ENCODE measurements at places on chromosomes 4 and X.

DNA sequence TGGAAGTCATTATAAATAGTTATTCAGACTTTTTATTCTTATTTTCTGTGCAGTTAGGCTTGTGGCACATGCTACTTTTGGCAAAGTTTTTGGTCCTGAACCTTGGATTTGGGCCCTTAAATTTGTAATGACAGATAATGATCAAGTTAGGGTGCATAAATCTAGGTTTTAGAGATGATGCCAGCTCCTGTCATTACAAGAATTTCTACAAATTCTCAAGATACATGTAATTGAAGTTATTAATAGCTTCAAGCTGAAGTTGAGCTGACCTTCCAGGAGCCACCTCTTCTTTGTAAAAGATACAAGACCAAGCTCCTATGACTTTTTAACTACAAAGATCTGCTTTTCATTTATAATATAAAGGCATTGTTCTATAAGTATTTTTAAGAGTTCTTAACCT is 255.6 kb upstream of the UGT8 start:
- DNase-seq = no peak

- DNase-seq = no peak
These were observed 4.1 kb downstream of the NOA1 start for GRCh38 chr4:56973336-56973735.

DNA sequence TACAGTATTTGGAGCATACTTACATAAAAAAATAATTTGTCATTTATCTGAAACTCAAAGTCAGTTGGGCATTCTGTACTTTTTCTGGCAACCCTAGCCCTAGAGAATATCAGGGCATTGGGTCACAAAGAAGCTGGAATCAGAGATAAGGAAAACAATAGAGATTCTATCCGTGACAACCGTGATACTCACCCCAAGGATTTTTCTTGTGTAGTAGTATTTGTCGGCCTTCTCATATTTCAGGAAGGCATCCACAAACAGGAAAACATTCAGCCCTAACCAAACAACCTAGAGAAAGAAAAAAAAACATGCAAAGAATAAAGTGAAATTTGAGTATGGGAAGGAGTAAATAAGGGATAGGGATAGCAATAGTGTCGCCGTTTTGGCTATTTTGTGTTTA is 3.6 kb downstream of the NOX1 start:
- DNase-seq = no peak

DNA sequence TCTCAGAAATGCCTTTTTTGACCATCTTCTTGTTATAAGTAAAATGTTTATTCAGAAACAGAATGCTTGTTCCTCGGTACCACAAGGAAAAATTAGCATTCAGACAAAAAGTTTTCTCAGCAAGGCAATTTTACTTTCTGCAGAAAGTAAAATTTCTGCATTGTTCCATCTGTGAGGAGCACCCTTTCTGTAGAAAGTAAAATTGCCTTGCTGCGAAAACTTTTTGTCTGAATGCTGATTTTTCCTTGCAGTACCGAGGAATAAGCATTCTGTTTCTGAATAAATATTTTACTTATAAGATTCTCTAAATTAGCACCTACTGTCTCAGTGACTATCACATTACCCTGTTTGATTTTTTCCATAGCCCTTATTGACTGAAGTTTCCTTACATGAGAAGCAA is 24.8 kb downstream of the ITGB1BP2 start:
- no peak for DNase-seq

- DNase-seq = no peak
These were observed 4.8 kb downstream of the FRMPD3 start for GRCh38 chrX:107454302-107454701.

GRCh38 chrX:137573324-137574101 is 7.6 kb downstream of the ZIC3 start:
- no peak for DNase-seq

DNA sequence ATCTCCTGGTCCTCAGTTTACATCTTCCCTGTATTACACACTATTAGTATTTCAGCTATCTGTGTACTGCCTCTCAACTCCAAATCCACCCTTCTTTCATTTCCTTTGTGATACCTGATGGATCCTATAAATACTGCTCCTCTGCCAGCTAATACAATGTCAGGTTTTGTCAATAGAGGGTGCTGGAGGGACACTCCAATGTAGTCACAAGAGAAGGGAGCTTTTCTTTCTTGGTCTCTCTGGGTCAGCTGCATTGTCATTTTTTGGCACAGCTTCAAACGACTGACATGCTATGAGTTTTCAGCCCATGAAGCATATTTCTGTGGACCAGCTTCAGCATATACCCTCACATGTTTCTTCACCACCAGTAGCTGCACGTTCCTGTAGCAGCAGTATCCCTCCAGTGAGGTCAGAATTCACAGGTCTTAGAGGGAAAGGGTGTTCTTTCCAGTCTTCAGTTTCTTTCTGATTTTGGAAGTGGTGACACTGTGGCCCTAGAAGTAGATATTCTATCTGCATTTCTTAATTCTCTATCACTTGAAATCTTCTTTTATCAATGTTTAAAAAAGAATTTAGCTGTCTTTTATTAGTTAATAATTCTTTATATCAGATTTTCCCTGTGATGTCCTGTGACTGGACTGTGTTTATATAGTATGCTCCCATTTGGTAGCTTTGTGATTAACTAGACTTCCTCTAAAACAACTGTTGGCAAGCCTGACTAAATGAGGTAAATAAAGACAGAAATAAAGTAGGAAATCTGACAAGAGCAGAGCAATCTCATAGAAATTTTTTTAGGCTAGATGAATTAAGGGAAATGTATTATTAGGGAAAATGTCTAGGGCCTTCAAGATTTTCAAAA is 60.6 kb downstream of the GABRA2 start:
- DNase-seq = peak; percentile 1

DNA sequence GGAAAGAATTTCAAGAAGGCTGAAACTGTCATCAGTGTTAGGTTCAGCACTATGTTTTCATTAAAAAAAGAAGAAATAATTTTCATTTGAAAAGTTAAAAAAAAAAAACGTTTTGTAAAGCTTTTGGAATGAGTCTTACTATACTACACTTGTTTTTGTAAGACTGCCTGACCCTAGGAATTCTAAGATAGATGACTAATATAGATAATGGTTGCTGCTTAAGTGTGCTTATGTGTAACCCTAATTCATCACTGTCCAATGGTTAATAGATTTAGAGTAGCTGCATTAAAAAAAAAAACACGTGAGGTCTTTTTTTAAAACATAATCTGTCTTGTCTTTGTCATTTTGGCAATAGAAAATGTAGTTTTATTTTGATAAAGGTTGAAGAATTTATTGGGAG is 323.2 kb downstream of the IL1RAPL1 start:
- no peak for DNase-seq

DNA sequence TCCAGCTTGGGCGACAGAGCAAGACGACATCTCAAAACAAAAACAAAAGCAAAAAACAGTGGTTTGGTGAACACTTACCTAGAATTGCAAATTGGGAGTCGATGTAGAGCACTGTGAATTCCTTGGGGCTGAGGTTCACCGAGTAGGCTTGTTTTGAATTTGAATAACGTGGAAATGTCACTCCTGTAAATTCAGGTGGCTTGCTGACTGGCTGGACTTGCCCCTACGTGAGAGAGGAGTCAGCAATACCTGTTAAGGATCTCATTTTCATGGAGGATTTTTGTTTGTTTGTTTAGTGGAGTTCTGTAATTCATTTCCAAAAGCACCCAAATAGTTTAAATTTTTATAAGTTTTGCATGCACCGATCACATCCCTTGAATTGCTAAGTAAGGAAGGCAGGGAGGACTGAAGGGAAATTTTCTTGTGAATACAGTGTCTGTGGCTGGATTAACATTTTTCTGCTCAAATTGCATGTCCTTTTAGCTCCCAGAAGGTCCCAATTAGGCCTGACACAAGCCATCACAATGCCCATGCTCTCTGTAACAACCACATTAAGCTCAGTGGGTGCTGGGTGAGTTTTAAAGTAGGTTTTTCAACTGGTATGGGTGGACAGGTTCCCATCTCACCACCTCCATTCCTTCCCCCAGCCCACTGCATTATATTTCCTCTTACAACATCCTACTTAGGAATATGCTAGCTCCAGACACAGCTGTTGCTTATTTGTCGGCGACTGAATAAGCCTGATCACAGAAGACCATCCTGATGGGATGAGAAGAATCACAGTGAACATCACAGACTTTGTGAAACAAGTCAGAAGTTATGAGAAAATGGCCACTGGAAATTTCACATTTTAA is 58.5 kb upstream of the TTC29 start:
- no peak for DNase-seq

DNA sequence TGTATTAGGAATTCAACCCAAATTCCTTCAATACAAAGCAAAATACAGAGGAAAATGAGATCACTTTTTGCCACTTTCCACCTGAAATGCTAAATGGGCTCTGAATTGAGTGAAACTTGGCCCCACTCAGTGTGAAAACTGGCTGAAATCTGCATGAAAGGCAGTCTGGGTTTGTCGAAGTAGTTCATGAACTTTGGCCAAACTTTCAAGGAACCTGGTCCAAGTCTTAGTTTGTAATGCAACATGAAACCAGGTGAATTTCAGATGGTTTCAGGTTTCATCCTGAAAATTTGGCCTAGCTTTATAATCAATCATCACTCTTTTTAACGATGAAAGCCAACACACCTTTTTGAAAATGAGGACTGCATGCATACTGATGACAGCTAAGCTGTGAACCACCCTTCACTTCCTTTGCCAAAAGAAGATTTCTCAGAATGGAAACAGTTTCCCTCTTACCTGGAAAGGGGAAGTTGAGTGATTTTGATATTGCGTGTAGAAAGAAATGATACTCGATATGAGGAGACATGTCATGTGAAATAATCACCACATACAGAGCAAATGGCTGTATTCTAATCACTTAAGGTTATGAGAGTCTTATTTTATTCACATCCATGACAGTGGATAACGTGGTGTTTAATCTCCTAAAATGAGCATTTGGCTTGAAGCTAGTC is 209.9 kb upstream of the ETNPPL start:
- no peak for DNase-seq

DNA sequence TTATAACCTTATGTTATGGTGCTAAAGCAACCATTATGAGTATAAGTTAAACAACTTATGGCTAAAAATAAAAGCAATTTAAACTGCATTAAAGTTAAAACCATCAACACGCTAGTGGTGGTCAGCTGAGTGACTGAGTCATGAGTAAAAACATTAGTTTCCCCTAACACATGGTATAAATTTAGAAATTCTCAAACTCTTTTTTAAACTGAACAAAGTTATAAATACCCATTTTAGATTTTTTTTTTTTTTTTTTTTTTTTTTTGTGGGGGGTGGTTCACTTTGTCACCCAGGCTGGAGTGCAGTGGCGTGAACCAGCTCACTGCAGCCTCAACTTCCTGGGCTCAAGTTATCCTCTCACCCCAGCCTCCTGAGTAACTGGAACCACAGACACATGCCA is 5.4 kb upstream of the BBS7 start:
- DNase-seq = no peak

GRCh38 chr4:102503831-102504786 is 3.0 kb downstream of the NFKB1 start:
- DNase-seq = no peak

- DNase-seq = no peak
These were observed 85.5 kb downstream of the PSAPL1 start for GRCh38 chr4:7348946-7349900.

GRCh38 chrX:34848281-34848680 is 94.3 kb upstream of the FAM47B start:
- DNase-seq = no peak

GRCh38 chr4:110049951-110050925 is 137.6 kb downstream of the EGF start:
- peak; percentile 4 for DNase-seq
